ENCODE measurements at places on chromosomes 5 and 9. TPM values are rescaled to one million over a fixed set of nuclear protein-coding genes. Genes with fewer than 3 reads are reported as not detected.

DNA sequence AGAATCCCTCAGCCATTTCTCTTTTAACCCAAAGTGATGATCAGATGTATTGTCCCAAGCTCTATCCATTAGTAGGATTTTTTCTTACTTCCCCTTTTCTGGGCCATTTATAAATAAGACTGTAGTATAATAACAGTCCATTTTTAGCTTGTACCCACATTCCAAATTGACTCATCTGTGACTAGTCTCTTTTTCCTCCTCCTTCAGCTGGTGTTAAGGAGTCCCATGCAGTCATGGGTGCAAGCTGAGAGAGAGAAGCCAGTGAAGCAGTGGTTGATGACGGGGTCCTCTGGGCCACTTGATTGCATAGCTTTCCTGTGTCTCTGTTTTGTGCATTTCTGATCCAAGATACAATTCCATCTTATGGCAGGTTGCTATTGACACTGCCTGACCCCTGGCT lies 476.0 kb upstream of the CD180 start:
- no peak for DNase-seq

DNA sequence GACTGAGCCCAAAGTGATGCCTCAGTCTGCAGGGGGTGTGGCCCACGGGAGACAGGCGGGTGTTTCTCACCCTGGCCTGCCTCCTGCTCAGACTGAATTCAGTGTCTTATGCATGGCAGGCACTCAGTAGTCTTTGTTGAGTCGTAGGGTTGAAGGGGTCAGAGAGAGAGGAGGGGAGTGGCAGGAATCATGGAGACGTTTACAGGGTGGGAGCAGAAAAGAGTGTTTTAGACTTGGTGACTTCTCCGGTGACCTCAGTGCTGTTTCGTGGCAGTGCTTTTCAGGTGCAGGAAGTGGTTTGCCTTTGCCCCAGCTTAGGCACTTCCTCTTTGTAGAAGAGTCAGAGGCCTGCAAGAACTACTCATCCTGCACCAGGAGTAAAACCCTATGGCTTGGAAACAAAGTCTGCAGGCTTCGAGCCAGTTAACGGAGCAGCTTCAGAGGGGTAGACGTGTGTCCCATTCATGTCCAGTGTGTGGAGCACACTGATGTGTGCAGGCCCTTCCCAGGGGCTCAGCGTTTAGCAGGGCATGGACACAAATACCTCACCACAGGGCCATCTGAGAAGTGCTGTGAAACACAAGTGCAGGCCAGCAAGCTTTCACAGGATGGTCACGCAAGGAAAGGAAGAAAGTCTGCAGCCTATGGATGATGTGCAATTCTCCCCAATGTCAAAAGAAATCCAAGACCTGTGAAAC lies 24.5 kb upstream of the SEMA4D start:
- DNase-seq, result peak; percentile 43

GRCh38 chr5:69492923-69493395 lies 369 bp downstream of the OCLN start:
- no peak for DNase-seq

- no peak for DNase-seq
These were observed 41.7 kb downstream of the UNC5A start for GRCh38 chr5:176851871-176852658.

DNA sequence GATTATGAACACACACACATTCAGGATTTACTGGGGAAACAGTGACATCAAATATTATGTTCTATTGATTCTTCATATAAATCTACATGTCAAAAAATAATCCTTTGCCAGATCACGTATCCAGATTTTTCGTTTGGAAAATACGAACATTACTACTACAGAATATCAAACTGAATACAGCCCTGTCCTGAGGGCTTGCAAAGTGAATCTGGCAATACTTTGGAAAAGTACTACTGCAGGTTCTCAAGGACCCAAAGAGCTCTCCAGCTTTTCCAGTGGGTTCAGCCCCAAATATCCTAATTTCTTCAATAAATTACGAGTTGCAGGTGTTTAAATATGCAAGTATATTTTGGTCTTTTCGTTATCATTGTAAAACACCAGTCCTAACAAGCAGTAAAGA lies 411 bp upstream of the NDUFS4 start:
- DNase-seq, result no peak

DNA sequence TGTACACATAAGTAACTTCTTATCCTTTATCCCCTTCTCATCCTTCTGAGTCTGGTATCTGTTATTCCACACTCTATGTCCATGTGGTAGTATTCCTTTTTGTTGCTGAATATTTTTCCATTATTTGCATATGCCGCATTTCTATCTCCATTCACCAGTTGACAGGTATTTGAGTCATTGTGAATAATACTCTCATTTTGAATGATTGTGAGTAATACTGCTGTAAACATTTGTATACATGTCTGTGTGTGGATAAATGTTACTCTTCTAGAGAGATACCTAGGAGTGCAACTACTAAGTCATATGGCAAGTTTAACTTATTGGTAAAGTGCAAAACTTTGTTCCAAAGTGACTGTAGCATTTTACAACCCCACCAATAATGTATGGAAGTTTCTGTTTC lies 15.6 kb downstream of the RIC1 start:
- DNase-seq, result no peak

DNA sequence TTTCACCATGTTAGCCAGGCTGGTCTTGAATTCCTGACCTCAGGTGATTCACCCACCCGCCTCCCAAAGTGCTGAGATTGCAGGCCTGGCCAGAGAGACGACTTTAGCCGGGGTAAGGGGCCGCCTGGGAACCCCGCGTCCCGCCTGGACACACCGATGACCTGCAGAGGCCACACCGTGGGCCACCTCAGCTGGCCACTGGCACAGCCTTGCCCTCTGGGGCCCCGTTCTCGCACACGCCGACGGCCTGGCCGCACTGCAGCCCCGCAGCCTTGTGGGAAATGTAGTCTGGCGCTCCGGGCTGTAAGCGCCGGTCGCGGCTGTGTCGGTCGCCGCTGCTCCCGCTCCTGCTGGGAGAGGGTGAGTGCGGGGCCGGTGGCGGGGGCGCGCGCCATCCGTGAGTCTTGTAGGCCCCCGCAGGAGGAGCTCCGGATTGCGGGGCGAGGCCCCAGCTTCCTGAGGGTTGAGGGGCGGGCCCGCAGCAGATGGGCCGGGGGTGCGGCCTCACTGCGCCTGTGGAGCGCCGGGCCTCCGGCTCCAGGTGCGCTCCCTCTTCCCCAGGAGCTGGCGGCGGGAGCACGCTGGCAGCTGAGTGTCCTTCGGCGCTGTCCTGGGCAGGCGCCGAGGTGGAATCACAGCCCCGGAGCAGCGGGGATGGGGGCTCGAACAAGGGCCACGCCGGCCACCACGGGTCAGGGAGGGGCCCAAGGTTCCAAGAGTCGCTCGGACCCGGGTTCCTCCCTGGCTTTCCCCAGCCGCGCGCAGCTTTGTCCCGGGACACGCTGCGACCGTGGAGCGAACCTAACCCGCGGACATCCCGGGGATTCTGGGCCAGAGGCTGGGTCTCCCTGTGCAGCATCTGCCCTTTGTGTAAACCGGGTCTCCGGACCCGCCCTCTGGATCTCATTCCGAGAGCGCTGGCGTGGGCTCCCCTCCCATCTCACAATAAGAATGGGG lies at the start of gene ZFP2:
TSS of gene ZFP2 (plus strand) at position 299 of the 957 bp plus-strand sequence. CDS start 35,401 bp downstream, outside the sequence.
- DNase-seq, result no peak

DNA sequence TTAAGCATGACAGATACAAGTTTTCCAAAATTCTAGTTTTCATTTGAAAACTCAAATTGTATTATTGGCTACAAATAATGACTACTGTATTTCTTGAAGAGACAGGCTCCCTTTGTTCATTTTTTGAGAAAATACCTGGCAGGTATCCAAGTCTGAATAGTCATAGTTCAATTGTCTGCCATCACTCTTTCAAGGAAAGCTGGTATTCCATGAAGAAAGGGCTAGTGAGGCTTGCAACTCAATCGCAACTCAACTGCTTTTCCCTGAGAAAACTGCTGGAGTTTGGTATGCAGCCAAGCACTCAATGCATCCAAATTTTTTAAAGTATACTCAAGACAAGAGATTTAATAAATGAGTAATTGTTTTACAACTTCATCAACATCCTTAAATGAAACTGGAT lies 61.4 kb upstream of the TRIO start:
- DNase-seq, result no peak

DNA sequence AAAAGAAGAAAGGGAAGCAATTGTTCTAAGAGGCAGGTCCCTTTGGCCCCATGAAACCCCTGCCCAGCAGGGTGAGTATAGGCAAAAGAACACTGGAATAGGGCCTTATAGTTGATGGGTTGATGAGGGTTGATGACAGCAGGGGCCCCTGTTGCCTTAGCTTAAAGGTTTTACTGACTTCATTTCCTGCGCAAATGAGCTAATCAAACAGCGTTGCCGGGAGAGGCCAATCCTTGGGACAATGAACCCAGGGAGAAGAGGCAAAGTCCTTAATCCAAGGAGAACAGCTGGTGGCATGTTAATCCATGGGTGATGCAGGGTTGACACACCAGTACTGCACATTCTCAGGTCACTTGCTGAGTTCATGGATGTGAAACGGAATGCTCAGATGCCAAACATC lies 22.0 kb upstream of the EPB41L4B start:
- no peak for DNase-seq

GRCh38 chr5:3905521-3905920 lies 309.9 kb downstream of the IRX1 start:
- no peak for DNase-seq

GRCh38 chr5:170025853-170026252 lies 45.6 kb upstream of the INSYN2B start:
- no peak for DNase-seq

DNA sequence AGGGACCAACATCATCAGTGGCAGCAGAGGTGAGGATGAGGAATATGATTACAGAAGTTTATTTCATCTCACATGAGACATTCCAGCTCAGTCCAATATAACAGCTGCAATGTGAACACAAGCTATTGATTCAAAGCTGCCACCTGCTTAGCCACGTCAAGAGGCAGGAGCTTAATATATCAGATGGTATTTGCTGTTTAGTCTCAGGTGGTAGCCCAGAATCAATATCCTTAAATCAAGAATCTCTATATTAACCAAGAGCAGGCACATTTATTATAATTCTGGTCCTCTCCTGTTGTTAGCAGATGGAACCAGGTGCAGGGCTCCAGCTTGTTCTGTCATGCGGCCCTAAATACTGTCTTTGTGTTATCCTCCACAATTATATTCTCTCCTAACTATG lies 431.6 kb downstream of the ICE1 start:
- no peak for DNase-seq

DNA sequence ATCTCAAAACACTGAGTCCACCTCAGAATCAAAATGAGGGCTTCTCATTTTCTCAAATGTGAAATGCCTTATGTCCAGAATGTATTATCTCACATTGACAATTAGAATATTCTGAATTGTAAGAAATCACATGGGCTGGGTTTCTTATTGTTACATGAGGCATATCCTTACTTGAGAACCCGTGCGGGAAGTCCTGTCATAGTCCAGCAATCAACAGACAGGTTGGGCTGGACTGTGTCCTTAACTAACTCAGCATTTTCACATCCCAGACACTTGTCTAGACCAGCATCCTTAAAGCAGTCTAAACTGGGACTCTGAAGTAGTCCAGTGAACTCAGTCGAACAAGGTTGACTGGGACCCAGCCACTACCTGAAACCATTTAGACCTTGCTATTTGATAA lies 267.6 kb downstream of the CETN3 start:
- no peak for DNase-seq

- DNase-seq, result no peak
These were observed 10.6 kb downstream of the GRIN3A start for GRCh38 chr9:101727612-101728524.

GRCh38 chr5:83925955-83926337 lies 205.3 kb upstream of the HAPLN1 start:
- no peak for DNase-seq

- no peak for DNase-seq
These were observed 7.0 kb downstream of the MSX2 start for GRCh38 chr5:174731214-174732035.

DNA sequence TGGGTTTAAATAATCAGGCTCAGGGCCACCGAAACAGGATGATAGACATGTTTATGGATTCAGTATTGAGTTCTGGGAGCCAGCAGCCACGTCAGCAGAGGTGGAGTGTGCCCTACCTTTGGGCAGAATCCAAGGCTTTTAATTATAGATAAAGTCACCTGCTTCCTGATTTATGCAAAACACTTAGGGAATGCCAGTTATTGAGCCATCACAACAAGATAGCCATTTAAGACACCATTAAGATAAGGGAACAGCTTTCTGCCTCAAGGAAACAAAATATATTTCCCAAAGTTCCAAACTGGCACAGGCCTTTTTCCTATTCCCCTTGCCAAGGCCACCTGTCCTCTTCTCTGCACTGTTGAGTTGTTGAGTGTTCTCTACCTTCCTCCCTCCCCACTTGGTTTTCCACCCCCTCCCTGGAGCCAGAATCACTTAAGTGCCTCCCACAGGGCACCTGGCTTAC lies 2.4 kb downstream of the CCL28 start:
- no peak for DNase-seq

DNA sequence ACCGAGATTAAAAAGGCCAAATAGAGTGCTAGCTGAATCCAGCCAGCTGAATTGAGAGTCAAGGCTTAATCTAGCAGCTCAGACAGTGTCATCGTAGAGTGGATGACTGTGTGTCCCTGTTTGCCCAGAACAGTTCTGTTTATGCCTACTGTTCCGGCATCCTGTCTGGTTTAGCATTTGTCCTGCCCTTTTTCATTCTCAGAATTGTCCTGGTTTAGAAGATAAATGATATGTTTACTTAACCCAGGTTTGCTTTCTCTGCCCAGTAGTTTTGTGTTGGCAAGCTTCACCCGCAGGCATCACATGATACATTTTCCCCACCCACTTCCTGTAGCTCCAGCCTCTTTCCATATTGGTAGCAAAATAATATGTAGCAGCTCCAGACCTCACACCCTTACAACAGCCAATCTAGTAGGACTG lies 41.3 kb upstream of the ZSWIM6 start:
- DNase-seq, result no peak

GRCh38 chr9:127124111-127124531 lies 1.7 kb upstream of the ANGPTL2 start:
- no peak for DNase-seq

DNA sequence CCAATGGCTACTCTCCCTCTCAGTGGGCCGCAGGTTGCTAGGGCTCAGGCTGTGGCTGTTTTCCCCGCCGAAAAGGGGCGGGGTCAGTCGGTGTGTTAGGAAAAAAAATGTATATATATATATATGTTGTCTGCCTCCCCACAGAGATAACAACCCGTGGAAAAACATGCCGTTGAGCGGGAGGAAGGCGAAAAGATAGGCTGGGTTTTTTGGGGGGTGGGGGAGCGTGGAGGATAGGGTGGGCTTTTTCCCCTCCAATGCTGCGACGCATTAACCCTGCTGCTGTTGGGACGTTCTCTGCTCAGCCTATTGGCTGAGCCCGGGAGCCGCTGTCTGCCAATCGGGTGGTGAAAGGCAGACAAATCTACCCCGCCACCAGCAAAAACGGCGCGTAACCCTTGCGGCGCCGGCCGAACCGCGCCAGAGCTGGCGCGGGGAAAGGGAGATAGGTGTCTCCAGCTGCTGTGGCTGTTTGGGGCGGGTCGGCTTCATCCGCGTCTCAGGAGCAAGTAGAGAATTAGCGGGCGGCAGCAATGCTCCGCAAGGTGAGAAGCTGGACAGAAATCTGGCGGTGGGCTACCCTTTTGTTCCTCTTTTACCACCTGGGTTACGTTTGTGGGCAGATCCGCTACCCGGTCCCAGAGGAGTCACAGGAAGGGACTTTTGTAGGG lies at the start of gene PCDHGC4:
TSS of gene PCDHGC4 (plus strand) at position 390 of the 671 bp plus-strand sequence. CDS start at position 534, 144 bp downstream.
- no peak for DNase-seq

IL4 gene
- total RNA-seq, result not detected

SLC1A1 gene
- total RNA-seq, result 0.13 TPM

DRD1 gene
- not detected for total RNA-seq

PCDHA3 gene
- not detected for total RNA-seq

SLC45A2 gene
- not detected for total RNA-seq

NPR3 gene
- total RNA-seq, result 0.05 TPM

PIP5KL1 gene
- total RNA-seq, result 2.1 TPM

IFNB1 gene
- not detected for total RNA-seq

PCDHB2 gene
- 0.25 TPM for total RNA-seq

ACSL6 gene
- 22.2 TPM for total RNA-seq

GPR150 gene
- 1.8 TPM for total RNA-seq

Measured in T-helper 17 cell (primary cell).